ENCODE measurements at places on chromosomes 1 and 21.

DNA sequence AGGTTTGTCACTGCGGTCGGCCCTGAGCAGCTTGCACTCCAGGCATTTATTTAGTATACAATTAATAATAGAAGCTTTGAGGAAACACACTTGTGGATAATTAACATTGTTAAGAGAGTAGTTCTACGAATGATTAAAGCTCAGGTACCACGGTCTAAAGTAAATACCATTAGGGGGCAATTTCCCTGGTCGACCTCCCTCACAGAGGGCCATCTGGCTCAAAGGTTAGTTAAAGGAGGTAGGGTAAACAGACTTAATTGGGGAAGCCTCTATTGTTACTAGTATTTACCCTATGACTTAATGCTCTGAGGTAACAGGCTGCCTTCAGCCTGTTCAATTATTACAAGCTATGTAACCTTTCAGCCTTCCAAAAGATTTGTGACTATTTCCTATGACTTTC, 122.3 kb upstream of the SLC44A3 start:
- no peak for DNase-seq

DNA sequence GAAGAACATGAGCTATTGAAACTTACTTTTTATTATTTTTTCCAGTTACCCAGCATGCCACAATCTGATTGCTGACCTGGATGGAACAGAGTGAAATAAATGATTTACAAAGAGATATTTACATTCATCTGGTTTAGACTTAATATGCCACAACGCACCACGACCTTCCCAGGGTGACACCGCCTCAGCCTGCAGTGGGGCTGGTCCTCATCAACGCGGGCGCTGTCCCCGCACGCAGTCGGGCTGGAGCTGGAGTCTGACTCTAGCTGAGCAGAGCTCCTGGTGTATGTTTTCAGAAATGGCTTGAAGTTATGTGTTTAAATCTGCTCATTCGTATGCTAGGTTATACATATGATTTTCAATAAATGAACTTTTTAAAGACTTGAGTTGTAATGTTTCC, 243.9 kb downstream of the SDCCAG8 start:
- no peak for DNase-seq

DNA sequence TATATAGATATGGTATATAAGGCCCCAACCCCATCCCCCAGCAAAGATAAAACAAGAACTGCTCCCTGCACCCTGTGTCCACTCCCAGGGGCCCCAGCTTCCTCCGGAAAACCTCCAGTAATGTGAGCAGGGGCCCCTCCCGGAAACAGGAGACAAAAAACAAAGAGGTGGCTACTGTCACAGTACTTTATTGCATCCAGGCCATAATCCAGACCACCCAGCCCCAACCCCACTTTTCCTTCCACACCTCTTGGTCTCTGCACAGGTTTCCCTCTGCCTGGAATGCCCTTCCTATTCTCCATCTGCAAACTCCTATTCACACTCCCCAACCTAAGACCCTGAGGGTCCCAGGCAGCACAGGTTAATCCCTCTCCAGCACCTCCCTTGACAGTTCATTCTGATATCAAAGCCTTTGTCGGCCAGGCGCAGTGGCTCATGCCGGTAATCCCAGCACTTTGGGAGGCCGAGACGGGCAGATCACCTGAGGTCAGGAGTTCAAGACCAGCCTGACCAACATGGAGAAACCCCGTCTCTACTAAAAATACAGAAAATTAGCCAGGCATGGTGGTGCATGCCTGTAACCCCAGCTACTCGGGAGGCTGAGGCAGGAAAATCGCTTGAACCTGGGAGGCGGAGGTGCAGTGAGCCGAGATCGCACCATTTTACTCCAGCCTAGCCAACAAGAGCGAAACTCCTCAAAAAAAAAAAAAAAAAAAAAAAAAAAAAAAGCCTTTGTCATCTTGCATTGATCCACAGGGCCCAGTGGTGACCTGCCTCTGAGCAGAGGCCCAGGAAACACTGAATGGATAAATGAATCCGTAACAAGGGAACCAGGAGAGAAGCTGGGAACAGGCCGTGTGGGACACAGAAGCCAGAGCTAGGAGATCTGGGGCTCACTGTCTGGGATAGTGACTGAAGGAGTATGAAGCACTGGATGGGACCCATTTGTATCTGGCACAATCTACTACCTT, 2.3 kb upstream of the AUNIP start:
- DNase-seq = no peak

GRCh38 chr1:24111996-24112779, at the start of gene MYOM3:
TSS of gene MYOM3 (minus strand) at chr1:24112135. CDS start at chr1:24108636, 3,499 bp downstream.
- DNase-seq = peak; percentile 80

GRCh38 chr1:2145946-2146835, 48.4 kb downstream of the FAAP20 start:
- no peak for DNase-seq

- DNase-seq = no peak
Observed at GRCh38 chr1:155181371-155182051, 7.9 kb downstream of the TRIM46 start.

GRCh38 chr21:36917471-36918158, 48.9 kb downstream of the HLCS start:
- peak; percentile 73 for DNase-seq

DNA sequence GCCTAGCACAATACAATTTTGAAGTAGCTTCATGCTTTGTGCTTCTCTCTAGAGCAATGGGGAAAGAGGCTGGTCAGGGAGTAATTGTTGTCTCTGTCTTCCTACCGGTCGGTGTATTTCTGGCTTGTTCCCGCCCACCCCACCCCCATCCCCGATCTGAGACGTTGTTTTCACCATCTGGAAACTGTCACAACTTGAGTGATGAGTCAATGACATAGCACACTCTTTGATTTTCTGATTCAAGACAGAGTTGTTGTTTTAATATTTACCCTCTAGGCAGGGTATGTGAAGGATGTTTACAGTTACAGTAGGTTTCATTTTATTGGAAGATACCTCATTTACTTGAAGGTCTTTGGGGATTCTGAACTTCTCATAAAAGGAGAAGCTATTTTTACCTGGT, 7.0 kb downstream of the IL12RB2 start:
- no peak for DNase-seq

DNA sequence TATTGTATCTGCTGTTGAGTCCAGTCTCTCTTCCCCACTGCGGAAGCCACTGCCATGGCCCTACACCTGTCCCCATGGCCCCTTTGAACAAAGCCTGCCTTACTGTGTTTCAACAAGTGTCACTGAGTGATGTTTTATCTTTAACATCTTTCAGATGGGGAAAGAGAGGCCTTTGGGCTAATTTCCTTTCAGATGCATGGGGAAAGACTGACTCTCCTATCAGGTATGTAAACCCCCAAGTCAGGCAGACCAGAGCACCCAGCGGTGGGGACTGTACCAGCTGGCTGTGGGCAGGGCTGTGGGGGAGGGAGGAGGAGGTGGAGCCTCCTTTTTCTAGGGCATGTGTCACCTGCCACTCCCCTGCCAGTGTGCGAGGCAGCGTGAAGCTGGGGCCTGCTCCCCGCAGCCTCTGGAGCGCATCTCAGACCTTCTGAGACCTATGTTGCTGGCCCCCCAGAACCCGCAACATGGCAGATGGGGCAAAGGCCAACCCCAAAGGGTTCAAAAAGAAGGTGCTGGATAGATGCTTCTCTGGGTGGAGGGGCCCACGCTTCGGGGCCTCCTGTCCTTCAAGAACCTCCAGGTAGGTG, at the start of gene PLA2G2F:
TSS of gene PLA2G2F (plus strand) at position 363 of the 590 bp plus-strand sequence. CDS start at position 468, 105 bp downstream.
- no peak for DNase-seq

- DNase-seq = peak; percentile 35
Observed at GRCh38 chr1:205258719-205259118, 31.0 kb downstream of the TMCC2 start.

DNA sequence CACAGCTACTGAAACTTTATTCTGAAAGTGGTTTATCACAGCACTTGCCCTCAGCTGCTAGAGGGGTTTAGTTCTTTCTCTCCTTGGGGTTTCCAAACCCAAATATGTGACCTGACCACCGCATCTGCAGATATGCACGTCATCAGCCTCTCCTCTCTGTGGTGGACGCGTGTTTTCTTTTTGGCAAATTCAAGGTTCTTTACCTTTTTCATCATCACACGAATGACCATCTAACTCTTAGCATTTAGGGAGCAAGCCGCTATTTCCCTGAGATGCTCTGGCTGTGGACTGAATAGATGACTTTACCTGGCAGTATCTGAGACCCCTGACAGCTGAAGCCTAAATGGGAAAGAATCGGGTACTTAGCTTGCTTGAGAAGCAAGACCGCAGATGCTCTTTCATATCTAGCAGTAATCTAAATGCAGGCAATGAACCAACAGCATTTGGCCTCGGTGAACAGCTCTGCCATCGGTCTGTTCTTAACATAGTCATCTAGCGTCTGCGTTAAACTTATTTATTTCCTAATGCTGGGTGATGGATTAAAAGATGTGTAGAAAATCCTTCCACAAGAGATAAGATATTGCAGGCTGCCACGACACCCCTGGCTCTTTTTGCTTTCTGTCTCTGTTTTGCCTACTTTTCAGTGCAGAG, 463.4 kb downstream of the CAMTA1 start:
- DNase-seq = no peak

- DNase-seq = peak; percentile 70
Observed at GRCh38 chr1:147494998-147495580, 46.2 kb upstream of the BCL9 start.

DNA sequence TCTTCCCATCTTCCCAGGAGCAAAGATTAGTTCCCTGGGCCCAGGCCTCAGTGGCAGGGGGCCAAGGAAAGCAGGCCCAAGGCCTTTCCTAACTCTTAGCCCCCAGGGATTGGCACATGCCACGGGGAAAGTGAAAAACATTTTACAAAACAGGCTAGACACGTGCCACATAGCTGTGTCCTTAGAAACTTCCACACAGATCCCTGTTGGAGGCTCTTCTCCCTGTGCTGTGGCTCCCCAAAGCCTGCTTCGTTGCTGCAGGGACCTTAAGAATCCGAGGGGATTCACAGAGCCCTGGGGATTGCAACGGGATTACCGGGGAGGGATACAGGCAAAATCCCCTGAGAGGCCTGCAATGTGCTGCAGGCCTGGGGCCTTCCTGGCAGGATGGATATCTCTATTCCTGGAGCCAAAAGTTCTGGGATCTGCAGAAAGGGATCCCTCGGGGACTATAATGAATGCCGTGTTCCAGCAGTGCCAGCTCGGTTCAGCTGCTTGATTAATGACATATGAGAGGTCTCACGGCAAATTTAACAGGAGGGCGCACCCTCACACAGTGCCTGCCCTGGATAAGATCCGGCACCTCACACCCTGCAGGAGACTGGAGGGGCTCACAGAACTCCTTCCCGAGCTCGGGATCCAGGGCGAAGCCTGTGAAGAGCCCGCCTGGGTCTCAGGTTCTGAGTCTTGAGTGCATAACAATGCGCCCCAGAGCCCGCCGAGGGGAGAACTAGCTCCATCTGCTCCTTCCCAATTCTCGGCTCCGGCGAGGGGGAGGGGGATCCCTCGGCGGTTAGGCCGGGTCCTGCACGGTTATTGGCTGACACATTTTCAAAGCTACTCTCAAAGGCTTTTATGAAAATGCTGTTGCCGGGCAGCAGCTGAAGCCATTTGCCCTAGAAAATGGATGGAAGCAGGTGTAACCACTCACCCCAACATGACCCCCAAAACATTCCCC, 15.3 kb upstream of the RGS8 start:
- DNase-seq = no peak

DNA sequence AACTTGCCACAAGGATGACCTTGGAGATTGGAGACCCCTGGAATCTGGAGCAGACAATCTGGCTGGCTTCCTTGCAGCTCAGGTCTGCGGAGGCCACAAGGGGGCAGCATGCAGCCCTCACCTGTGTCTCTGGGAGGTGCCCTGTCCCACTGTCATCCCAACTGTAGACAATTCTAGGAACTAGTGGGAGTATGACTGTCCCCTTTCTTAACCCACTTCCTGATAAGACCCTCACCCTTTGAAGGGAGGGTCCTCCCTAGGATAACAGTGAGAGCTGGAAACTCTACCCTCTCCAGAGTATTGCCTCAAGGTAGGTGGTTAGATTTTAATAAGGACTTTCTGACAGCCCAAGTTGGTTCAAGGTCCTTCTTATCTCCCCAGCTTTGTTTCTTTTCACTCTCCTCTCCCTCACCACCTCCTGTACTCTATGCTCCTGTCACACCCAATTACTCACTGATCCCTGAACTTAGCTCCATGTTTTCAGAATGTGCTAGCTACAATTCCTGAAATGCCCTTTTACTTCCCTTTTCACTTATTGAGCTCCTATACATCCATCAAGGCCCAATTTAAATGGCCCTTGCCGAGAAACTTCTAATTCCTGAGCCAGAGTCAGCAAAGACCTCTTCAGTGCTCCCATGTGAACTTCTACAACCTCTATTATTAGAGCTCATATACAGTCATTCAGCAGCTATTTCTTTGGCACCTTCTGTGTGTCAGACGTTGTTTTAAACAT, 9.2 kb upstream of the KCNQ4 start:
- DNase-seq = peak; percentile 35

DNA sequence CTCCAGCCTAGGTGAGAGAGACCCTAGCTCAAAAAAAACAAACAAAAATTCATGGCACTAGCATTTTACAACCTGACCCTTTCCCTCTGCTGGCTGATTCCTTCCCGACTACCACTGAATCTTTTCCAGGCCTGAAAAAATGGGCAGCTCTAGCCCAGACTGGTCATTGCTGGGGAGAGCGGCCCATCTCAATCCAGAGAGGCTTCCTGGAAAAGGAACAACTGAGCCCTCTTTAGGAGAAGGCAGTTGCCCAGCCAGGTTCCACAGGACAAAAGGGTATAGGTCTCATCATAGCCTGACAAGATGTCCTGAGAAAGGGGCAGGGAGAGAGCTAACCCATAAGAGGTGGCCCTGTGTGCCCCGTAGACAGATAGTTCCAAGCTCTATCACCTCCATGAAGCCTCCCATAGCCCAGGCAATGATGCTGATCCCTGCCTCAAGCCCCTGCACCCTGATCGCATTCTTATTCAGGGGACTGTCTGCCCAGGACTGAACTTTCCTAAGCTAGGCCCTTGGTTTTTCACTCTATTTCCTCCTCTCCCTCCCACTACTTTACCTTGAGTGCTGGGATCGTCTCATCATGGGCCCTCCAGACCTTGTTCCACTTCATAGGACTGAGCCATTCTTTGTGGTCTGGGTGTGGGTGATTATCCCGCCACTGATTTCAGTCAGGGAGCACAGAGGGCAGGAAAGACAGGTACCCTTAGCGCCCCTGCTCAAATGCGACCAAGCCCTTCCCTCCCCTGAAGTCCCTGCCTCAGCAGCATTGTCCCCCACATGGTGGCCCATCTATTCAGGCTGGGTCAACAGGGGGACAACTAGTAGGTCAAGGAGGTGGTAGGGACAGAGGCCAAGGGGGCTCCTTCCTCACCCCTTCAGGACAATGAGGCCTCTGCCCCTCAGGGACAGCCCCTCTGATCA, 18.2 kb downstream of the RHBG start:
- no peak for DNase-seq

- DNase-seq = no peak
Observed at GRCh38 chr21:45756669-45757068, 113.1 kb downstream of the PCBP3 start.
